ENCODE measurements at places on chromosomes 4 and X. TPM values are rescaled to one million over a fixed set of nuclear protein-coding genes. Genes with fewer than 3 reads are reported as not detected.

The ZNF630 gene
- total RNA-seq = 5.4 TPM

The VCX3B gene
- not detected for total RNA-seq

The CPE gene
- total RNA-seq = 70.4 TPM

The CCSER1 gene
- total RNA-seq = 94.5 TPM

The PAGE2 gene
- total RNA-seq = not detected

- DNase-seq = no peak
Measured at GRCh38 chrX:10048076-10048475, 80.9 kb downstream of the CLDN34 start.

- DNase-seq = no peak
Measured at GRCh38 chr4:8120501-8120900, 38.1 kb downstream of the ABLIM2 start.

- DNase-seq = no peak
Measured at GRCh38 chr4:180054291-180054690, 2188.9 kb upstream of the TENM3 start.
